ENCODE measurements at places on chromosomes 6 and 20.

DNA sequence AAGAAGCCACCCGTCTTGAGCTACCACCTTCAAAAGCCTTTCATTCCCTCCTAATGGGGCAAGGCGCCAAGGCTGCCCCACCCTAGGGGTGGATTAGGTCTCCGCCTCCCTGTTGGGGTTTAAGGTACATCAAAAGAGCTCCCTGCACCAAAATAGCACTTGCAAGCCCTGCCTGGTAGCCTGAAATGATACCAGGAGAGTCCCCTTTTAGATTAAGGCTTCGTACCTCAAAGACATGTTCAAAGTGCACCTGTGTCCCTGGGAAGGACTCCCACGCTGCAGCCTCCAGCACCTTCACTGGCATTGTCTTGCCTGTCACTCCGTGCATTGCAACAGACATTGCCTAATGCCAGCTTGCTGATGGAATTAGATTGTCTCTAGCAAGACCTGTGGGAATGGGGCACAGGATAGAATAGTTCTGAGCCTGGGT lies 15.7 kb upstream of the CDKN1A start:
- no peak for DNase-seq

DNA sequence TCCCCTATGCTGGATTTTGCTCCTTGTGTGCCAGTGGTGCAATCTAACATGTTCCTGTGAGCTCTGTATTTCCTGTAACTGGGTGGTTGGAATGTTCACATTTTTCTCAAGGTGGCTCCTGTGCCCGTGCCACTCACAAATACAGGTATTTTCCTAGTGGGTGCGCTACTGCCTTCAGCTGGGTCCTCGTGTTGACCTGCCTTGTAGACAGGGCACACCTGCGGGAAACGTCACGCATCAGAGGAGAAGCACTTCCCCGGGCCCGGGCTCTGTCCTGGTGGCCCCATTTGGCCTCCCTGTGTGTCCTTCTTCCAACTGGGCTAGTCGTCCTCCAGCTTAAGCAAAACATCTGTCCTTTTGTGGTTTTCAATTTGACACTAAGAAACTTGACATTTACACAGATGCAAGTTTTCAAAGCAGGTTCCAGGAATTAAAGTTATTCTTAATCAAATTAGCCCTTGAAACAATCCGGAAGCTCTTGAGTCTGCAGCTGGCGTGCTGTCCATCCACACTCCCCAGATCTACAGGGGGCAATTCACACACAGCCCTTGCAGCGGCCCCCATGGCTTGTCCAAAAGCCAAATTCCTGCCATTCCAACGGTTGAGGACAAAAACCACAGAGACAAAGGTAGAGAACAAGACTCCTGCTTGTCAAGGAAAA lies 275.1 kb downstream of the CDC5L start:
- no peak for DNase-seq

DNA sequence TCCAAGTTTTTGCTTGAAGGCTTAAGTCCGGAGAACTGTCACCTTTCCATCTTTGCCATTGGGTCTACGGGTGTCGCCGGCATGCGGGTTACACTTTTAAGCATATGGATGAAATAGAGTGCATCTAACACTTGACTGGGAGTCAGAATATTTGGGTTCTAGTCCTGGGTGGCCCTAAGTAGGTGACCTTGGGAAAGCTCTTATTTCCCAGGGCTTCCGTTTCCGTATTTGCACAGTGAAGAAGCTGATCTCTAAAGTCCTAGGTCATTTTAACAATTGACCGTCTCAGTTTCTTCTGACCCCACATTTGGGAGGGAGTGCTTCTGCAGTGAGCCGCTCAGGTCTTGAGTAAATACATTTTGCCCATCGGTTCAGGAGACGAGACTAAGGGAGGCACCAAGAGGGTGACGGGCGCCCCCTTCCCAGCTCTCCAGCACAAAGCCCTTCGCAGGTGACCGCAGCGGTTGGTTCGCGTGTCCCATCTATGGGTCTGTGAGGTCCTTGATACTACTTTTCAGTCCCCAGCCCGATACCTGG lies 651 bp upstream of the BLTP3A start:
- DNase-seq = no peak

GRCh38 chr6:137002505-137002904 lies 42.3 kb downstream of the IL20RA start:
- no peak for DNase-seq

- no peak for DNase-seq
These were observed 2.8 kb upstream of the COX7A2 start for GRCh38 chr6:75246386-75246785.

DNA sequence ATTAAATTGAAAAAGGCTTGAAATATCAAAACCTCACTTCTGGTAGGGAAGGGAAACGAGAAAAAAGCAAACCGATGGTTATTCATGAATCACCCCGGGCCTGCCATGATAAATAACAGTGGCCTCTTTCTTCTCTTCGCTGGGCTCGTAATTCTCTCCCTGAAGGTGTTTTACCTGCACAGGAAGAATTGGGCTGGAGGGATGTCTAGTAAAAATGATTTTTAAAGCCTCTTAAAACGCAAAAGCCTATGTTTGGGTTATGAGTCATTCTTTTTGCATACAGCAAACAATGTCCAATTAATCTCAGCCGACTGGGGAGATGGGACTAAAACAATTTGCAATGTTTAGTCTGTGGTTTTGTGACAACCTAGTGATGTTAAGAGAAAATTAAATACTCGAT lies 16.8 kb downstream of the LINC00237 start:
- DNase-seq = no peak

- DNase-seq = no peak
These were observed 33.2 kb downstream of the PSMG4 start for GRCh38 chr6:3291987-3292386.

DNA sequence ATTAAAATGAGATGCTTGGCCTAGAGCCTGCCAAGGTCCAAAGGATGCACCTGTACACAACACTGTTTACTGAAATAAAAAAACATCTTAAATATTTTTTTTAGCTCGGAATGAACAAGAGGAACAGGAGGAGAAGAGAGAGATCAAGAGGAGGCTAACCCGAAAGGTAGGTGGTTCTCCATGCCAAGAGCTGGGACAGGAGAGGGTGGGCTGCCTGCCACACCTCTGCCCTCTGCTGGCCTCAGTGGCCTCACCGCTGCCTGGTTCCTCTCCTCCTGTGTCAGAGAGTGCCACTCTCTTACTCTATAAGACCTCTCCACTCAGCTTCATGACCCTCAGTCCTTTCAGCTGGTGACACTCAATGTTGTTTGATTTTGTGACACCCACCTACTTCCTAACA lies 50.2 kb downstream of the TBC1D7 start:
- no peak for DNase-seq

DNA sequence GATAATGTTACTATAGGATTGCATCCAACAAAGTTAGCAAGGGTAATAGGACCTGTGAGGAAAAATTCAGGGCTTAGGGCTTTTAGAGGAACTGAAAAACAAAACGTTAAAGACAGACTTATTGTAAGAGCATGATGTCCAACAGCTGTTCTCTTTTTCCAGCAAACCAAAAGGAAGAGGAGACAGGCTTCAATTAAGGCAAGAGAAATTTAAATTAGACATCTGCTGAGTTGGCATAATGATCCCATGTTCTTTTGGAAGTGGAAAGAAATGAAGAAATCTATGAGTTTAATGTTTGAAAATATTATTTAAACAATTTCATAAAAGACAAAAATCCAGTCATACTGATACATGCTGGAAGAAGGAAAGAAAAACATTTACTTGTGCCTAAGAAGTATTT lies 95.7 kb upstream of the HMGCLL1 start:
- DNase-seq = no peak

DNA sequence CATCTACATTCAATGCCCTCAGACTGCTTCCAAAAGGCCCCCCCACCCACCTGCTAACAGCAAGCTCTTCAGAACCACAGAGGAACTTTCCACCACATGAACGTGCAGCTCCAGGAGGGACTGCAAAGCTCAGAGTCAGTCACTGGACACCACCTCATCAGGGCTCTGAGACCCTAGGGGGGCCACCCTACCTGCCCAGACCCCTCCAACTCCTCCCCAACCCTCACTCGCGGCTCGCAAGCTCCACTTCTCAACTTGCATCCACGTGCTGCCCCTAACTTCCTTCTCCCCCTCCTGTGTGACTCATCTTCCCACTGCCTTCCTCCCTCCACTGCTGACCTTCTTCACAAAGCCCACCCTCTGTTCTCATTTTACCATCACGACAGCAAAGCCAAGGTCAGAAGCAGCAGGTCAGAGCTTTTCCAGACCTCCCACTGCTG lies 6.5 kb downstream of the MBOAT1 start:
- DNase-seq = no peak

GRCh38 chr20:63133481-63134091 lies 82.3 kb downstream of the YTHDF1 start:
- DNase-seq = no peak

GRCh38 chr20:47810721-47811347 lies 25.6 kb upstream of the SULF2 start:
- DNase-seq = no peak

DNA sequence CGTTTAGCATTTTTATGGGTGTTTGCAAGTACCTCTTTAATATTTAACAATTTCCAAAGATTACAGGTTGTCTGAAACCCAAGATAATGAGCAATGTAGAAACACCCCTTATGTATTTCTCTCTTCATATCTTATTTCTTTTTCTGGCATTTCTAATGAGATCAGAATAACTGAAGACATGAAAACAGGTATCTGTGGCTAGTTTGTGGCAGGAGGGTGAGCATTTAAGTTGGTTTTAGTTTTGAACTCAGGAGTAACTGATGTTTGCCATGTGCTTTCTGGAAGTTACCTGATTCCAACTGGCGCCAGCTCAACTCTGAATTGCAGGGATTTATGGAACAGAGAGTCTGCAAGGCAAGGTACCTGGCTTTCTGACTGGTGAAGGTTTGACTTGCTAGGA lies 35.4 kb upstream of the PRL start:
- no peak for DNase-seq

GRCh38 chr20:63555661-63556381 lies 1.9 kb downstream of the FNDC11 start:
- DNase-seq = no peak

GRCh38 chr6:75285283-75285639 lies 669 bp upstream of the TMEM30A start:
- no peak for DNase-seq

GRCh38 chr6:129801909-129802308 lies 59.2 kb downstream of the TMEM244 start:
- DNase-seq = no peak

DNA sequence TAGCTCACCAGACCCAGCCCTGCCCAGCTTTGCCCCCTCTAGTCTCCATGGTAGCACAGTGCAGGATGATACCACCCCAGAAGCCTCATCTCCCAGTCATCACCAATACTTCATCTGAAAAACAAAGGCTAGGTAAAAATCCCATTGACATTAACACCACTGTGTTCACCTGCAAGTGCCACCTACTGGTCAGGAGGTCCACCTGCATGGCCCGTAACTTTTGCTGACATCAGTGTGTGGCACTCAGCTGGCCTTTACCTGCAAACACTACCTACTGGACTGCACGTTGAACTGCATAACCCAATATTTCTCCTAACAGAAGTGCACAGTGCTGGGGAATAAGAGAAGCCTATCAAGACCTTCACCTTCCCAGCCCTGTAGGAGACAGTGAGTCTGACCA lies 234.7 kb upstream of the ADGRB3 start:
- DNase-seq = no peak

DNA sequence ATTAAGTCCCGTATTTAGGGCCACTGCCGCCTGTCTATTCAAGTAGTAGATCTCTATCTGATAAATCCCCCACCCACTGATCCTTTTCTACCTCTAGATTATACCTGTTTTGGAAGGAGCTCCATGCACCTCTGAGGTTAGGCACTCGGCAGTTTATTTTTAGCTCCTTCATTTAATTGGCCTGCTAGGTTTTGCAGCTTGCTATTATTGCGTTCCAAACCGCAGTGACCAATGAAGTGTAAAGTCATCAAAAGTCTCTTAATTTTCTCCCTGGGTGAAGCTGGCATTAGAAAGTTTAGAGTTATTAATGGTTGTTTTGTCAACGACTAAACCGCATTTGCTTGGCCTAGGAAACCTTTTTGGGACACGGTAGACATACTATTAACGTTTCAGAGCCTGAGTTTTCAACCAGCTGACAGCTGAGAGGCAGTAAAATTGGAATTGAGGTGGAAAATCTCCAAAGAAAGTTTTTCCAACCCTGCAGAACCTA lies 60.0 kb downstream of the RFPL4B start:
- no peak for DNase-seq

All from SK-N-MC (cell line).